Amygdala (tissue), 56 donors: ENCODE measurements at places on chromosomes 6 and 20.

GRCh38 chr6:35370785-35371493, 28.6 kb downstream of the PPARD start:
- peak; percentile 15 for DNase-seq

GRCh38 chr6:44128020-44128917, 915 bp downstream of the TMEM63B start:
- peak; percentile 20 for DNase-seq

DNA sequence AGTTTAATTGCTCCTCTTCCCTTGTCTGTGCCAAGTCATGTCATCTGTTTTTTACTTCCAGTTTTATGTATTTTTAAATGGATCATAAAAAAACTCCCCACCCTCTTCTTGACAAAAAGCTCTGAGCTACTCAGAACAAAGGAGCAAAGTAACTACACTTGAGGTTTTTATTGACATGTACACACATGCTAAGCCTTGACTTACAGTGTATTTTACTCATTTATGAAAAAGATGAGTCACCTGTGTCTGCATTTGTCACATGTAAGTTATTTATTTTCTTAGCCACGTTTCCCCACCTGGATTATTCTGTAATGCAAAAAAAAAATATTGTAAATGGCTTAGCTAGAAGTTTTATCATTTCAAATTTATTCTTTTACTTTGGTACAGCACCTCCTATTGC, 628.8 kb upstream of the SLC35B3 start:
- DNase-seq, result no peak

DNA sequence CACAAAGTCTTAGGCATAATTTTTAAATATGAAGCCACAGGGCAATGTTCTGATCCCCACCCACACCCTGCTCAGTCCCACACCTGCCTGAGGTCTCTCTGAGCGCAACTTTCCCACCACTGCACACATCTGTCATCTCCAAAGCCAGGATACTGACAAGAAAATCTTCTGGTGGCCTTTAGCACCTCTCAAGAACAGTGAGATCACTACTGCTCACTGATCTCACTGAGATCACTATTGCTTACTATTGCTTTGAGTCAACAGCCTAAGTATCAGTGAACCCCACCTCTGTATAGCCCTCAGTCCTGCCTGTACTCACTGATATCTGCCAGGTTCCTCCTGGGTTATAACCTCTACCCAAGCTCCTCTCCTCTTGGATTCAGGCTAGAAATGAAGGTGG, 6.4 kb downstream of the TNFRSF21 start:
- no peak for DNase-seq

- DNase-seq, result no peak
Observed at GRCh38 chr20:7792150-7792869, 147.9 kb downstream of the HAO1 start.

DNA sequence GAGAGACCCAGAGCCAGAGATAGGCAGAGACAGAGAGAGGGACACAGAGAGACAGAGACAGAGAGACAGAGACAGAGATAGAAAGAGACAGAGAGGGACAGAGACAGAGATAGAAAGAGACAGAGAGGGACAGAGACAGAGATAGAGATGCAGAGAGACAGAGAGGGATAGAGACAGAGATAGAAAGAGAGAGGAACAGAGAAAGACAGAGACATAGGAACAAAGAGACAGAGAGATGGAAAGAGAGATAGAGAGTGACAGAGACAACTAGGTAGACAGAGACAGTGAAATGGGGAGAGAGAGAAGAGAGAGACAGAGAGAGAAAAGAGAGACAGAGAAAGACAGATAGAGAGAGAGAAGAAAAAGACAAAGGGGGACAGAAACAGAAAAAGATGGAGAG, 165.4 kb upstream of the FOXQ1 start:
- DNase-seq, result no peak

DNA sequence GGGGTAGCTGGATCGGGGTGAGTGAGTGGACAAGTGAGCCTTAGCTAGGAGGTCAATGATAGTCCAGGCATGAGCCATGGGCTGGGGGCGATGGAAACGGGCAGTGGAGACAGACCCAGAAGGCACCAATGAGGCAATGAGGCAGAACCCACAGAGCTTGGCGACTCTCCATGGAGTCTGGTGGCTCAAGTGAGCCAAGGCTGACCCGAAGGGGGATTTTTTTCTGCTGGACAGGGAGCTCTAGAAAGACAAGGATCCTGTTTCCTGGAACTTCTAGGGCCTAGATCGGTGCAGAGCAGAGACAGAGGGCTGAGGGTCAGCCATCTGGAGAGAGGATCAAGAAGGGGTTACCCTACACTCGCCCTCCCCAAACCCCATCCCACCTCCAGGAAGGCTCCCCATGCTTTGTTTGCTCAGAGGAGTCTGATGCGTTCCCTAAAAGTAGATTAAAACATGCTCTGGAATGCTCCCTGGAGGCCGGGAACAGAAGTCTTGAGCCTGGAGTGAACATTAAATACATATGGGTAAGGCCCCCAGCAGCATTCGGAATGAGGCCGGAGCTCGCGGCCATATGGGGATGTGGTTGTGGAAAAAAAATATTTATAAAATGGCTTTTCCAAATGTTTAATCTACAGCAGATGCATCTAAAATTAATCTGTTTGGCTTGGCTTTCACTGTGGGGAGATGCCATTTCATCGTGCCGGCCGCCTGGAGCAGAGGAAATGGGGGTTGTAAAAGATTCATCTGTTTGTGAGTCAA, 237.8 kb upstream of the PMEPA1 start:
- no peak for DNase-seq

GRCh38 chr20:13915284-13915683, 75.1 kb downstream of the SEL1L2 start:
- DNase-seq, result no peak

- DNase-seq, result no peak
Observed at GRCh38 chr6:142653710-142654420, 291.1 kb downstream of the HIVEP2 start.
